RWPE2 (cell line): ENCODE measurements at places on chromosomes 2 and 18.

DNA sequence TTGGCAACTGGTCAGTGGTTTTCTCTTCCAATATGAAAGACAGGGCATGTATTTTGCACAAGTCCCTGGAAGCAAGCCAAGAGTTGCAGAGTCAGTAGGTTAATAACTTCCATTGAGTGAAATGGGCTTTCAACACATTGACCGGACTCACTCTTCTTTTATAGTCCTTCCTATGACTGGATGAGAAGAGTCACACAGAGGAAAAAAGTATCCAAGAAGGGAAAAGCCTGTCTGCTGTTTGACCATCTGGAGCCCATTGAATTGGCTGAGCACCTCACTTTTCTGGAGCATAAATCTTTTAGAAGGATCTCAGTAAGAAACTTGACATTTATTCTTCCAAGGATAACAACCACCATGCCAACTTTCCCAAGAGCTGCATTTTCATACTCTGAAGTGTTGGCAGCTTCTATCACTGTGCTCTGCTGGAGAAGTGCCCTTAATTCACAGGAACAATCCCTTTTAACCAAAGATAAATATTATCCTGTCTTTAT, 45.4 kb downstream of the RASGRP3 start:
- no peak for DNase-seq

DNA sequence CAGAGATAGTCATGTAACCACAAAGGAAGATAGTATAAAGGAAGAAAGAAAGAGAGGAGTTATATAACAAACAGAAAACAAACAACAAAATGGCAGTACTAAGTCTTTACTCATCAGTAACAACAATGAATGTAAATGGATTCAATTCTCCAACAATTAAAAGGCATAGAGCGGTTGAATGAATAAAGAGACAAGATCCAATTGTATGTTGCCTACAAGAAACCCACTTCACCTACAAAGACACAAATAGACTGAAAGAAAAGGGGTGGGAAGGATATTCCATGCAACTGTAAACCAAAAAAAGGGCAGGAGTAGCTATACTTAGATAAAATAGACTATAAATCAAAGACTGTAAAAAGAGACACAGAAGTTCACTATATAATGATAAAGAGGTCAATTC, 157.3 kb upstream of the CREB1 start:
- DNase-seq: no peak

DNA sequence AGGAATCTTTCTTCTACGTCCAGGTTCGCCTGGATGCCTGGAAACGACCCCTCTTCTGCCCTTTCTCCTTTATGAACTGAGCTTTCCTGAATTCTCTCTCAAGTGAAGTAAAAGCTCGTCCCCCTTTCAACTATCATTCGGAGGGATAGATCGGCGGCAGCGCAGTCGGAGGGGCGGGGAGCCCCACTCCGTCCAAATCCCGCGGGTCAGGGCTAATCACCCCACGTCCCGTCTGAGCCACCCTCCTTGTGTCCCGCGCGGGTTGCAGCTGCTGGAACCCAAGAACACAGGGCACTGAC, 367 bp downstream of the FBXO48 start:
- no peak for DNase-seq

GRCh38 chr18:58882044-58882443, 17.4 kb downstream of the ZNF532 start:
- DNase-seq: no peak
